Prostate gland (tissue), 2 donors: ENCODE measurements at places on chromosomes 16 and 17.

DNA sequence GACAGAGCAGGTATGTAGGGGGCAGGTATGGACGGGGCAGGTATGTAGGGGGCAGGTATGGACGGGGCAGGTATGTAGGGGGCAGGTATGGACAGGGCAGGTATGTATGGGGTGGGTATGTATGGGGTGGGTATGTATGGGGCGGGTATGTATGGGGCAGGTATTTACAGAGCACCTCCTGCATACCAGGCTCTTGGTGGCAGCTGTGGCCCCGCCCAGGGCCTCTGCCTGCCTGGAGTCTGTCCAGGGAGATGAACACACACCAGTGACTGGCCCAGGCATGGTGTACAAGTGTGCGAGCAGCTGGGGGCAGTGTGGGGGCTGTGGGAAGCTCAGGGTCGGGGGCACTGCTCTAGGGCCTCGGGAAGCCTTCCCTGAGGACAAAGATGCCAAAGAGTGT, 4.4 kb downstream of the RPL3L start:
- H3K27ac ChIP-seq, result no peak overlapping the region
- no peaks in the 10 kb centered on the region for H3K36me3 ChIP-seq
- H3K4me3 ChIP-seq, result no peak overlapping the region
- H3K27me3 ChIP-seq, result no peaks in the 10 kb centered on the region
- DNase-seq, result no peak

DNA sequence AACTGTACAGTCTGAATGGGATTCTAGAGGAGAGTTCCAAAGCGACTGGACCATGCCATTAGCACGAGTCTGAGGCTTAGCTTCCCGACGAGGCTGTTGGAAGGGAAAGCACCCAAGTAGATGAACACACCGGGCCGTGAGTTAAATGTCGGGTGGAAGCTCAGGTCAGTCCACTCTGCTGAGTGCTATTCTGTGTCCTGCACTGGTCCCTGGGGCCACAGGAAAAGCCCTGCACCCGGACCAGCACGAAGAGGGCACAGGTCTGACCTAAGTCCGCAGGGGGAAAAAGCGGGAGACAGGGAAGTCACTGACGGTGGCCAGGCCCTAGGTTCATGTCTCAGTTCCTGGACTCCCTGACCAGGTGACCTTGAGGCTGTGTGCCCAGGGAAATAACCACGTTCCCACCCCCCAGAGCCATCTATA, 44.1 kb upstream of the RBFOX3 start:
- DNase-seq, result peak; percentile 2
- H3K4me1 ChIP-seq, result no peaks in the 10 kb centered on the region
- H3K4me3 ChIP-seq, result no peak overlapping the region
- H3K36me3 ChIP-seq, result no peaks in the 10 kb centered on the region
- peaks cover 3% of the 10 kb centered on the region for H3K27me3 ChIP-seq

GRCh38 chr16:81094771-81095251, 1.4 kb downstream of the GCSH start:
- H3K36me3 ChIP-seq, result no peaks in the 10 kb centered on the region
- H3K27me3 ChIP-seq, result no peaks in the 10 kb centered on the region
- no peaks in the 10 kb centered on the region for H3K4me1 ChIP-seq
- DNase-seq, result no peak
- peak overlapping the region; percentile 76 for H3K4me3 ChIP-seq

GRCh38 chr17:67831268-67831667, 6.0 kb downstream of the BPTF start:
- no peak for DNase-seq
- H3K27me3 ChIP-seq, result no peaks in the 10 kb centered on the region
- H3K36me3 ChIP-seq, result no peaks in the 10 kb centered on the region
- H3K4me1 ChIP-seq, result no peaks in the 10 kb centered on the region
- H3K4me3 ChIP-seq, result no peak overlapping the region

DNA sequence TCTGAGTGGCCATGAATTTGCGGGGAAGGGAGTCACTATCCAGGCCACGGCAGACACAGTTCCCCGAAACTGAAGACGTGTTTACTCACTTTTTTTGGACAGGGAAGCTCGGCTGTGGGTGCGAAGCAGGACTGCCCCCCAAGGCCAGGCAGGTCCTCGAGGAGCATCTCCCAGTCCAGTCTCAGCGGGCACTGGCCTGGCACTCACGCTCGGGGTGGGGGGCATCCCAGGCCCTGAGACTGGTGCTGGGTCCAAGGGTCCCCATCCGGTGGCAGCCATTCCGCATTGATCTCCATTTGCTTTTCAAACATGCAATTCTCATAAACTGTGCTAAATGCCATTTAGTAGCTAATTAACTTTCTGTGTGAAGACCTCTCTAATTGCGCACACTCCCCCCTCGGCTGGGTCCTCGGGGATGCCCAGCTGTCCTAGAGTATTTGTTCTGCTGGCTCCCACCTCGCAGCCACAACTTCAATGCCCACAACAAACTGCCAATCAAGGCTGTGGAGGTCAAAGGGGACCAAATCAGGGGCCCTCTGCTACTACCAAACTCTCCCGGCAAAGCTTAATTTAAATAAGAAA, 50.2 kb downstream of the TBC1D16 start:
- peaks cover 18% of the 10 kb centered on the region for H3K4me1 ChIP-seq
- no peak overlapping the region for H3K27ac ChIP-seq
- no peaks in the 10 kb centered on the region for H3K36me3 ChIP-seq
- no peak overlapping the region for H3K4me3 ChIP-seq
- no peak for DNase-seq

DNA sequence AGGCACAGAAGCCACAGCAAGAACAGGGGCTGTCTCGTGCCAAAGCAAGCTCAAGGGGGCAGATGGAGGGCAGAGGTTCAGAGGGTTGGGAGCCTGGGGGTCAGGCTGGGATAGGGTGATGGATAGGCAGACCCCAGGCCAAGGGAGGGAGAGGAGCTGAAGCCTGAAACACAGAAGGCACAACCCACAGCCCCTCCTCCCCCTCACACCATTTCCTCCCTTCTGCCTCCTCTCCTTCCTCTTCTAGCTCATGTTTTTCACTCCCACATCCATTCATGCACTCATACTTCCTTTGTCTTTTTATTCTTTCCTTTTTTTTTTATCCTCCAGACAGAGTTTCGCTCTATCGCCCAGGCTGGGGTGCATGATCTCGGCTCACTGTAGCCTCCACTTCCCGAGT, 61.1 kb downstream of the SOCS1 start:
- H3K4me3 ChIP-seq, result no peak overlapping the region
- H3K27ac ChIP-seq, result no peak overlapping the region
- no peaks in the 10 kb centered on the region for H3K36me3 ChIP-seq
- DNase-seq, result no peak
- no peaks in the 10 kb centered on the region for H3K4me1 ChIP-seq

DNA sequence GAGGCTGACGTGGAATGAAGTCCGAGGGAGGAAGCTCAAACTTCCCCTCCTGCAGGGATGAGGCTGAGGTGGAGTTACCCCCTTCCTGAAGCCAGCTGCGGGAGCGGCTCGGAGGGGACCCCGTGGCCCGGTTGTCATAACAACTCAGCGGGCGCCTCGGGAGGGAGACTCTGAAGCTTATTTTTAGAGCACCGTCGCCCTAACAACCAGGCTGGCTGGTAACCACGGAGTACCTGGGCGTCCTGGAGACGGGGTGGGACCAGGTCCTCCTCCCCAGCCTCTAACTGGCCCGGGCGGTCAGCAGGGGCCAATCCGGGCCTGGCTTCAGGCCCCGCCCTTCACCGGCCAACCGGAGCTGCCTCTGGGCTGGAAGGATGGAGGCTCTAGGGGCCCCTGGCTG, 27.7 kb downstream of the NECAB2 start:
- no peaks in the 10 kb centered on the region for H3K36me3 ChIP-seq
- peak; percentile 13 for DNase-seq
- H3K27ac ChIP-seq, result no peak overlapping the region
- H3K4me1 ChIP-seq, result no peaks in the 10 kb centered on the region

- DNase-seq, result no peak
- no peak overlapping the region for H3K4me3 ChIP-seq
- H3K27ac ChIP-seq, result no peak overlapping the region
- H3K4me1 ChIP-seq, result no peaks in the 10 kb centered on the region
- H3K36me3 ChIP-seq, result no peaks in the 10 kb centered on the region
- peaks cover 2% of the 10 kb centered on the region for H3K27me3 ChIP-seq
Observed at GRCh38 chr16:83206426-83206825, 579.7 kb downstream of the CDH13 start.

DNA sequence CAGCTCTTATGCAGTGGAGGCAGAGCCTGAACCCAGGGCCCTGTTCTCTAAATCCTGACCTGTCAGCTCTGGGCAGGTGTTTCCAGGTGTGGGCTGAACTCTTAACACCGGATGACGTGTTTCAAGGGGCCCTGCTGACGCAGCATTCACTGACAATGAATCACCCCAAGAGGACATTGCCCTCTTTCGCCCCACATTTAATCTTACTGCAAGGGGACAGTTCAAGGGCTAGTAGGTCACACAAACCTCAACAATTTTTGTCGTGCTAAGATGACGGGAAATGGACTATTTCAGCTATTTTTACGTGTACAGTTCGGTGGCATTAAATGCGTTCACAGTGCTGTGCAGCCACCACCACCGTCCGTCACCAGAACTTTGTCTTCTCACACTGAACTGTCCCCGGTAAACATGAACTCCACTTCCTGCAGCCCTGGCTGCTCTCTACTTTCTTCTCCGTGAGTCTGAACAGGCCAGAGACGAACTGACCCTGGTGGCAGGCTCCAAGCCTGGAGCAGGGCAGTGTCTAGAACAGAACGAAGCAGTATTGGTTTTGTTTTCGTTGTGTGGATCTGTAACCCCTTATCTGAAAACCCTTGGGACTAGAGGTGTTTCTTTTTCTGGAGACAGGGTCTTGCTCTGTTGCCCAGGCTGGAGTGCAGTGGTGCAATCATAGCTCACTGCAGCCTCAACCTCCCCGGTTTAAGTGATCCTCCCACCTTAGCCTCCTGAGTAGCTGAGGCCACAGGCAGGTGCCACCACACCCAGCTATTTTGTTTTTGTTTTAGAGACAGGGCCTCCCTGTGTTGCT, 88.4 kb upstream of the CIBAR2 start:
- H3K4me3 ChIP-seq, result no peak overlapping the region
- no peaks in the 10 kb centered on the region for H3K4me1 ChIP-seq
- no peaks in the 10 kb centered on the region for H3K36me3 ChIP-seq
- no peak for DNase-seq
- H3K27me3 ChIP-seq, result no peaks in the 10 kb centered on the region
- H3K27ac ChIP-seq, result no peak overlapping the region

GRCh38 chr16:67563708-67564468, 1.6 kb downstream of the CTCF start:
- H3K4me3 ChIP-seq, result peak overlapping the region; percentile 86
- H3K27ac ChIP-seq, result peak overlapping the region; percentile 94
- peaks cover 14% of the 10 kb centered on the region for H3K4me1 ChIP-seq
- H3K36me3 ChIP-seq, result no peaks in the 10 kb centered on the region
- no peaks in the 10 kb centered on the region for H3K27me3 ChIP-seq
- peak; percentile 54 for DNase-seq

DNA sequence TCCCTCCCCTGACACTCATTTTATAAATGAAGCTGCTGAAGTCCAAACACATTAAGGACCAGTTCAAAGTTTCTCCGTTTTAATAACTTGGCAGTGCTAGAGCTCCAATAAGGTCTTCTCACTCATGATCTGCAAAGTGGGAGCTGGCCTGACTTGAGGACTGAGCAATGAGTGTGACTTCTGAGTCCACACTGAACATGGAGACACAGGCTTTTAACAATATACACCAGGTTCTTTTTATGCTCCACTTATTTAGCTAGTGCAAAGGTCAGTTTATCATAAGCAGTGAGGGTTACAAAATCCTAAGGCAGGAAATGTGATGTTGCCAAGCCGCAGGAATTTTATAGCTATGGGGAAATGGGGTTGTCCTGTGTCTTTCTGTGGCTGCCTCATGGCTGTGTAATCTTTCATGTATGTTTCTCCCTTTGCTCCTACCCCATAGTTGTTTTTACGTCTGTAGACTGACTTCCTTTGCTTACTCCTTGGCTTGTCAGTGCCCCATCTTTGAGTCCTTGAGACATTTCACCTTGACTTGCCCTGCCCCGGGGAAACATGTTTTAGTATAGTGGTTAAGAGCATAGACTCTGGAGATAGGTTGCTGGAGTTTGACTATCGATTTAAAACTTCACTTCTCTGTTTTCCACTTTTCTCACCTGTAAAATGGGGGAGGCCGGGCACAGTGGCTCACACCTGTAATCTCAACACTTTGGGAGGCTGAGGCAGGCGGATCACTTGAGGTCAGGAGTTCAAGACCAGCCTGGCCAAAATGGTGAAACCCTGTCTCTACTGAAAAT, 12.2 kb upstream of the MMD start:
- H3K27me3 ChIP-seq, result no peaks in the 10 kb centered on the region
- peak overlapping the region; percentile 49 for H3K27ac ChIP-seq
- H3K36me3 ChIP-seq, result no peaks in the 10 kb centered on the region
- no peak overlapping the region for H3K4me3 ChIP-seq
- H3K4me1 ChIP-seq, result peaks cover 6% of the 10 kb centered on the region

GRCh38 chr16:57739756-57740422, 4.3 kb downstream of the KATNB1 start:
- no peak overlapping the region for H3K27ac ChIP-seq
- DNase-seq, result no peak
- no peak overlapping the region for H3K4me3 ChIP-seq
- no peaks in the 10 kb centered on the region for H3K27me3 ChIP-seq
- no peaks in the 10 kb centered on the region for H3K36me3 ChIP-seq

DNA sequence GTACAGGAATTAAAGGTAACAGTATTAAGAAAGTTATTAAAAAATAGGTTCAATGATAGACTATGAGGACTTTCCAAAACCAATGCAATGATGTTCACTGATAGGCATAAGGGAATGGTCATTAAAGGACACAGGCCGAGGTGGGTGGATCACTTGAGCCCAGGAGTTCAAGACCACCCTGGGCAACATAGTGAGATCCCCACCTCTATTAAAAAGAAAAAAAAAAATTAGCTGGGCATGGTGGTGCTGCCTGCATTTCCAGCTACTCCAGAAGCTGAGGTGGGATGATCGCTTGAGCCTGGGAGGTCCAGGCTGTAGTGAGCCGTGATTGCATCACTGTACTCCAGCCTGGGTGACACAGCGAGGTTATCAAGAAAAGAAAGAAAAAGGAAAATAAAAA, 5.9 kb downstream of the TOP2A start:
- DNase-seq, result no peak
- H3K27me3 ChIP-seq, result no peaks in the 10 kb centered on the region
- H3K4me1 ChIP-seq, result no peaks in the 10 kb centered on the region
- H3K4me3 ChIP-seq, result no peak overlapping the region
- H3K27ac ChIP-seq, result no peak overlapping the region

- H3K4me3 ChIP-seq, result no peak overlapping the region
- no peaks in the 10 kb centered on the region for H3K4me1 ChIP-seq
- H3K27me3 ChIP-seq, result no peaks in the 10 kb centered on the region
- H3K27ac ChIP-seq, result no peak overlapping the region
- no peaks in the 10 kb centered on the region for H3K36me3 ChIP-seq
Observed at GRCh38 chr17:290121-290521, 62.5 kb downstream of the RPH3AL start.

DNA sequence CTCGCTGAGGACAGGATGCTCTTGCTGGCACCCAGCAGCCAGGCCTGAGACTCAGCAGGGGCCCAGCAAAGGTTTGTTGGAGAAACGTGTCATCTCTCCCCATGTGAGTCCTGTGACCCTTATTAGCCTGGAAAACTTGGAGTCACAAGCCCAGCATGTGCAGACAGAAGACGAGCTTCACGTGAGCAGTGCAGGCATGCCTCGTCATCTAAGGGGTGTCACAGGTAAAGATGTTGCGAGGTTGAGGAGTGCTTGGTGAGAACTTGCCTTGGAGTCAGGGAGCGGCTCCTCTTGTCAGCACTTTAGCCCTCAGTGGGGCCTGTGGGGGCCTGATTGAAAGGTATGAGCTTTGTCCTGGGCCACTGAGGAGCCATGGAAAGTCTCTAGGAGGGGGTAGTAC, 2.1 kb upstream of the CTRL start:
- peaks cover 14% of the 10 kb centered on the region for H3K4me1 ChIP-seq
- no peaks in the 10 kb centered on the region for H3K36me3 ChIP-seq
- H3K4me3 ChIP-seq, result no peak overlapping the region
- no peaks in the 10 kb centered on the region for H3K27me3 ChIP-seq

GRCh38 chr17:28917465-28917864, 14.6 kb upstream of the DHRS13 start:
- no peak overlapping the region for H3K27ac ChIP-seq
- H3K27me3 ChIP-seq, result no peaks in the 10 kb centered on the region
- no peak for DNase-seq
